ENCODE measurements at places on chromosomes 12 and 14.

DNA sequence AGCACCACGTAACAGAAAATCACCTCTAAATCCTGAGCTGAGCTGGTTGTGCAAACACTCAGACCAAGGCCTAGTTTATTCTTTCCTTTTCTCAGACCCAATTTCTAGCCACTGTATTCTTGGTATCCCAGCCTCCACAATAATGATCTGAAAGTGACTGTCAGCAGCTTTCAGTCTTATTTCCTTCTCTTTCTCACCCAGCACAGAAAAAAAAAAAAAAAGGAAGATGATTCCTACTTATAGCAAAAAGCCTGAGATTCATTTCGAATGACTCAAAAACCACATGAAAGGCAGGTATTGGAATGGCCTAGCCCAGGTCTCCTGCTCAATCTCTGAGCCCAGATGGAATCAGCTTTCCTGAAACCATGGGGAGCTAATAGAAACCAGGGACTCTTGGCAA lies 298.6 kb upstream of the PPFIA2 start:
- no peak for DNase-seq

- DNase-seq: peak; percentile 61
Measured at GRCh38 chr12:106302401-106303201, at the start of gene TCP11L2. Gene TCP11L2 (plus strand): TSS chr12:106302733. CDS start chr12:106311076, 8,343 bp downstream.

DNA sequence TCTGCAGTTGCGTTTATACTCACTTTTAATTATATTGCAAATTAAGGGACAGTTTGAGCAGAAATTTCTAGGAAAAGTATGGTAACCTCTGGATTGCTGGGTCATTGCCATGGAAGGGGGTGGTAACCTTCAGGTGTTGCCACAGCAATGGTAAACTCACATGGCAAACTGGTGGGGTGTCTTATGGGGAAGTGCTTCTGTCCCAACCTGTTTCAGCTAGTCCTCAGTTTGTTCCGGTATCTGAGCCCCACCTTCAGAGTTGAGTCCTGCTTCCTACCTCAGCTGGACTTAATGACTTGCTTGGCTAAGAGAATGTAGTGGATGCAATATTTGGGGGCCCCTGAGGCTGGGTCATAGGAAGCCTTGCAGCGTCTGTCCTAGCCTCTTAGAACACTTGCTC lies 7.3 kb upstream of the CLMN start:
- no peak for DNase-seq

GRCh38 chr12:49400304-49400703 lies 33.0 kb downstream of the SPATS2 start:
- DNase-seq: no peak

DNA sequence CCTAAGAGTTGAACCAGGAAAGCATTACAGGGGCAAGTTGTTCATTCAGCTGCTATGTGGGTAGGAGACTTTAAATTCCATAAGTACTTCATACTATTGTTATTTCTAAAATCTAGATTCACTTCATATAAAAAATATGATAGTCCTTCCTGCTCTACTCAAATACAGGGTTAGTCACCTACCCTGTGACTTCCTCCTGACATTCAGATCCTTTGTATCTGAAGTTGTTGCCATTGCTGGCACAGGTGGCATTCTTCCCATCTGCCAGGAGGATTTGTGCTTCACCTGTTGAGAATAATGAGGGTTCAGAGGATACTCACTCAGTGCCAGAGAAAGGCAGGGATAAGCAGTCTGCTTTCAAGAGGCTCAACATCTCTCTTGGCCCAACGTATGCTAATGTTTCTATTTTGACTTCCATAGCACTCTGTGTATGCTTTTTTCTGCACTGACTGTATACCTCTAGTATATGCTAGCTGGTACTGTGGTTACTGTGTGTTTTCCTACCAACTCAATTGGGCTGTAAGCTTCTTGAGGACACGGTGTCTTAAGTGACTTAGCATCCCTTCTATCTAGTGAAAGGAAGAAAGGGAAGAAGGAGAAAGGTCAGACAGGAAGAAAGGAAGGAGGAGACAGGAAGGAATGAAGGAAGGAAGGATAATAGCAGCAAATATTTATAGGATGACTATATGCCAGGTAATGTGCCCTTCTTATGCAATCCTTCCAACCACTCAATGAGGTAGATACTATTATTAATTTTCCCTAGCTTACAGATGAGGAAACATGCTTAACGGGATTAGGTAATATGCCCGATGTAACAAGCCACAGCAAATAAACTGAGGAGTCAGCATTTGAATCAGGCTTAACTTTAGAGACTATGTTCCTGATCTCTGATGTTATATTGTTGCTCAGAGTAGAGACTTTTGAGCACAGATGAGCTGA lies 38.5 kb upstream of the FGF6 start:
- DNase-seq: no peak

DNA sequence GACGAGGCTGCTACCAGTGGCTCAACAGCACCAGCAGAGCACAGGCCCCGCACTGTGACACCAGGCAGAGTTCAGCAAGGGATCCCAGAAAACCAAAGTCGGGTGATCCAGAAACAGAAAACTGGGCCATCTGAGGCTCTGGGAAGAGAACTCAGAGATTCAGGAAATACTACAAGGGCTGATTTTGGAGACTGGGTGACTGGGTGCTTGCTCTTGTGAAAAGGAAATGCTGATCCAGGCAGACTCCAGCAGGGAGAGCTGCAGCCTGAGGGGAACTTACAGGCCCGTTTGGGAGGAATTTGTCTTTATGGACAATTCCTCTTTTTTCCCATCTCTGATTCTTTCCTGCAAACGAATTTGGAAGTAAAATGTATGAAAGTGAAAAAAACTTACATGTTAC lies 28.2 kb downstream of the FOXN3 start:
- DNase-seq: no peak

DNA sequence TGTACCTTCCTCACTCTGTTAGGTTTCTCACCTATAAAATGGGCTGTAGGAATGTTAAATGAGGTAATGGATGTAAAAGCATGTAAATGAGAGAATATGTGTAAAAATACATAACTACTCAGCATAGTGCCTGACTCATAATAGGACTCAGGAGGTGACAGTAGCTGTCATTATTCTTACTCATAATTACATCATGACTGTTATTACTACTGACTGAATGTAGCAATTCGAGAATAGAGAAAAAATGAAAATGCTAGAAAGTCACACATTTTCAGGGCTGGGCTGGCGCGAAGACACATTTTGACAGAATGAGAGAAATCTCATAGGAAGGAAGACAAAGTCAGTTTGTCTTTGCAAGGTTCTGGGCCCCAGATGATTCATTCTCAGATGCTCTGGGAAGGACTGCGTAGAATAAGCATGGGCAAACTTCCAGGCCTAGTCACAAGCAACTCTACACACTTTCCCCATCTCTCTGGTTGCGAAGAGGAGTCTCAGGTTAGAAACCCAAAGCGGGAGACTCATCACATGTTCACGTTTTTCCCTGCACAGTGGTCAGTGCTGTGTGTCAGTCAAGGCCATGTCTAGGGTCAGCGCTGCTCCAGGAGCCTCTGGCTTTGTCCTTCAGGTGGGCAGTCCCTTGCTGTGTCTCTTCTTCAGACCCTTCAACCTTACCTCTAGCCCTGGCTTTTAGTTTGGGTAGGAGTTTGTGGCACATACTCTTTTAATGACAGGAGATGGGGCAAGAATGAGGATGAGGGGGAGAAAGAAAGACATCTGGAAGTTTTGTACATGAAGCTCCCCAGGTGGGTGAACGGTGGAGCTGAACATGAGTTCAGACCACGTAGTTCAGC lies 8.4 kb downstream of the GPRC5A start:
- DNase-seq: no peak

GRCh38 chr12:112046003-112046402 lies 32.8 kb downstream of the ERP29 start:
- DNase-seq: no peak

DNA sequence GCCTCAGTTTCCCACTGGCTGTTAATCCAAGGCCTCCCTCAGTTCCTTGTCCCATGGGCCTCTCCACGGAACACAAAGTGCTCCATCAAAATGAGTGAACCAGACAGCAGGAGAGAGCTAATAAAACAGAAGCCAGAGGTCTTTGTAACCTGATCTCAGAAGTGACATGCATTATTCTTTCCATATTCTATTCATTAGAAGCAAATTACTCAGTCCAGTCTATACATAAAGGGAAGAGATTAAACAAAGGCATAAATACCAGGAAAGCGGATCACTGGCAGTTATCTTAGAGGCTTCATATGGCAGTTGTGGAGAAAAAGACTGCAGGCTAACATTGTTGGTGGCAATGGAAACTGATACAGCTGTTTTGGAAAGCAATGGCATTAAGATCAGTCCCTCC lies 170.6 kb upstream of the GARIN6 start:
- DNase-seq: no peak

- DNase-seq: no peak
Measured at GRCh38 chr14:55605793-55606192, 25.8 kb downstream of the KTN1 start.

DNA sequence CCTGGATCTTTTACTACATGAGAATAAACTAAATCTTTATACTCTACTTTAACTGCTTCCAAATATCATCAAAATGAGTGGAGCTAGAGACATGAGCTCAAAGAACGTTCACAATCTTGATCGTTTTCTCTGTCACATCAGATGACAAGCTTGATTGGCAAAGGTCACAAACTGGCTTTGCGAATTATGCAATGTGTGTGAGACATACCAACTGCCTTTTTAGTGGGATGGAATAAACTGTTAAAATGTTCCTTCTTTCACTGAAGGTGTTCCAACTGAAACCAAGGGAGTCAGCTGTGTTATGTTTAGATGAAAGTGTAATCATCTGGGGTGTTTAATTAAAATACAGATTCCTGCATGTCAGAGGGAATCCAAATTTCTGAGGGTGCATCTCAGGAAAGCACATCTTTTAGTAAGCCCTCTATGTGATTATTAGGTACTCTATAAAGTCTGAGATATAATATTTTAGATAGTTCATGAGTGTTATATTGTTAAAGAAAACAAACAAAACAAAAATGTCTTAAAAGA lies 21.9 kb downstream of the KITLG start:
- no peak for DNase-seq

- no peak for DNase-seq
Measured at GRCh38 chr14:53663709-53664108, 292.9 kb downstream of the BMP4 start.

GRCh38 chr14:89794096-89794495 lies 160.4 kb downstream of the EFCAB11 start:
- DNase-seq: no peak

DNA sequence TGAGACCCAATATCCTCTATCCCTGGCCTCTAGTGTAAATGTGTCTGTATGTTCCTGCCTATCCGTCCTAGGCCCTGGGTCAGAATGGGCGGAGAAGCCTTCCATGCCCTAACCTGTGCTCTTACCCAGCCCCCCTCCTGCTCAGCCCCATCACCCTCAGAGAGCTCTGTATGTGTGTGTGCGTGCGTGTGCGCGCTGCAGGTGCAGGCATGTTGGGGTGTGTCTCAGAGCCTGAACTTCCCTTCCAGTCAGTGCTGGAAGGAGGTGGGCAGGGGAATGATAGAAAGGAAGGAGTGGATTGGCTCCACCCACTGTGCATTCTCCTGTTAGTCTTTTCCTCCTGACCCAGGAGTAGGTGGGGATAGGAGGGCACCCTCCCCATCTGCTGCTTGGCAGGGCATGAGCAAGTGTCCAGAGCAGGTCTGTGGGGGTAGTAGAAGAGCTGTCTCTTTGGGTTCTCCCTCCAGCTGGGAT lies 7.2 kb downstream of the NAB2 start:
- no peak for DNase-seq

- DNase-seq: no peak
Measured at GRCh38 chr14:103739466-103739792, 23.8 kb downstream of the ZFYVE21 start.

- DNase-seq: no peak
Measured at GRCh38 chr14:89489761-89490437, 72.9 kb upstream of the FOXN3 start.

DNA sequence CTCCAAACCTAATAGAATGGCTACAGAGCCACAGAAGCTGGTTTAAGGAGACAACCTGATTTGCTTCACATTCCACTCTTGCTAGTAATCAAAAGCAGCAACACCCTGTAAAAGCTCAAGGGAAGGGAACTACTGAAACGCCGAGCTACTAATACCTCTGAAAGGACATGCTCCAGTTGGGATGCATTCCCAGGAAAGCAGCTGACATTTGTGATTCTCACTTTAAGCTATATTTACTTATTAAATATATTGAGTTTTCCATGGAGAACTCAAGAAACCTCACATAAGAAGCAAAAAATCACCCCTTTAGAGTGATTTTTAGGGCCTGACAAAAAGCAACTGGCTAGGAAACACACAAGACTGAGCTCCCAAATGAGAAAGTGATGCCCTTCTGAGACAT lies 1073.0 kb upstream of the FLRT2 start:
- DNase-seq: no peak

DNA sequence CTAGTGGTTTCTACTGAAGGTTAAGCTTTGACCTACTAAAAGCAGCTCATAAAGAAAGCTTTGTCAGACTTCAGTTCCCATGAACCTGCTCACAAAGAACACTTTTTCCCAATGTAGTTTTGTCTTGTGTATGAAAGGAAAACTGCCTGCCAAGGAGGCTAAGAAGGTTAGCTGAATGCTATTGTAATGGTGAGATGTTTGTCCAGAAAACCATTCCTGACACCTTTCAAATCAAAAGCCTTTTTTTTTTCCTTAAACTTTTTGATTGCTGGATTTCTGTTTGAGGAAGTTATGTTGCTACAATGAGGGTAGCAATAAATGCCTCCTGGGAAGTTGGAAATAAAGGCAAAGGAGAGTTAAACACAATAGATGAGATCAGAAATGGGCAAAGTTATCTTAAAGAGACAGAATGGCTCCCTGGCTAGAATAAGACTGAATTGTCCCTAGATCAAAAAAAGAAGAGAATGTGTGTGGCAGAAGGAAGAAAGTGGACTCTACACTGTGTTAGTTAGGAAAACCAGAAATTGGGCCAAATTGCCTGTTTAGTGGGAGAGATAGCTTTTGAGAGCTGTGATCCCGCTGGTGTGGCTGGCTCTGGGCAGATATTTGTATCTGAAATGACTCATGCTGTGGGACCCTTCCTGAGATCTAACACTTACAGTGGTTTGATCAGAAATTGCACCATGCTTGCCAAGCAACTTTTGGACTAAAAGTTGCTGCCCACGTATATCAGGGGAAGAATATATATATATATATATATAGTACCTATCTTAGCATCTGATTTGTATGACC lies 27.5 kb downstream of the TECPR2 start:
- no peak for DNase-seq

DNA sequence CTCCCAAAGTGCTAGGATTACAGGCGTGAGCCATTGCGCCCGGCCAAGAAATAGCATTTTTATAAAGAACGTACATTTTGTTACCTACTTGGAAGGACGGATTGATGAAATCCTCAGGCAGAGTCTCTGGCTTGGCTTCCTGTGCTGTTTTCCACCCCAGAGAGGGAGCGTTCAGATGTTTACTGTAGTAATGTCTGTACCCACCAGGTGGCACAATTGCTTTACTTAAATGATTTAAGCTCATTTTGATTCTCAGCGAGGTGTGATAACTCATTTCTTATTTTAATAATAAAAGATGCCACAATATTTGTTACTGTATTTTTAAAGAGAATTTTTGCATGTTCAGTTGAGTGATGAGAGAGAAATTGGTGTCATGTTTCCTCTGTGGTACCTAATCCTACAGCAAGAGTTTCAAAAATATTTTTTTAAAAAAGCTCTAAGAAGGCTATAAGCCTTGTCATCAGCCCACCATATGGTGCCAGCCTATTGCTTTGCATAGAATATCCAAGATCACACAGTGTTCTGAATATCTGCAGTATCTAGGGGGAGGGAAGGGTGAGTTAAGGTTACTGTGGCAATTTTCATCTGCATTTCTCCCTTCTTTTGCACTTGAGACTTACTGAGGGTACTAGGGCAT lies 82.6 kb upstream of the TRAF3 start:
- peak; percentile 11 for DNase-seq
